ENCODE measurements at places on chromosomes 2 and 18. TPM values are rescaled to one million over a fixed set of nuclear protein-coding genes. Genes with fewer than 3 reads are reported as not detected.

The GPBAR1 gene
- total RNA-seq = 0.12 TPM

The ZBTB7C gene
- total RNA-seq = 0.84 TPM

The TFPI gene
- total RNA-seq = 32.6 TPM

The RAB6C gene
- not detected for total RNA-seq

The FOXI3 gene
- total RNA-seq = not detected

GRCh38 chr18:43396266-43396665, 119.0 kb upstream of the SYT4 start:
- peak; percentile 28 for DNase-seq

- DNase-seq = no peak
Observed at GRCh38 chr2:131103165-131103564, 2.0 kb upstream of the PLEKHB2 start.

DNA sequence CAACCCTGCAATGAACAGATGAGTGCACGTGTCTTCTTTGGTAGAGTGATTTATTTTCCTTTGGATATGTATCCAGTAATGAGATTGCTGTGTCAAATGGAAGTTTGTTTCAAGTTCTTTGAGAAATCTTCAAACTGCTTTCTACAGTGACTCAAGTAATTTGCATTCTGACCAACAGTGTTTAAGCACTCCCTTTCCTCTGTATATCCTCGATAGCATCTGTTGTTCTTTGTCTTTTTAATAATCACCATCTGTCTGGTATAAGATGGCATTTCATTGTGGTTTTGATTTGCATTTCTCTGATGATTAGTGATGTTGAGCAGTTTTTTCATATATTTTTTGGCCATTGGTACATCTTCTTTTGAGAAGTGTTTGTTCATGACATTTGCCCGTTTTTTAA, 1608.3 kb upstream of the ZEB2 start:
- no peak for DNase-seq

DNA sequence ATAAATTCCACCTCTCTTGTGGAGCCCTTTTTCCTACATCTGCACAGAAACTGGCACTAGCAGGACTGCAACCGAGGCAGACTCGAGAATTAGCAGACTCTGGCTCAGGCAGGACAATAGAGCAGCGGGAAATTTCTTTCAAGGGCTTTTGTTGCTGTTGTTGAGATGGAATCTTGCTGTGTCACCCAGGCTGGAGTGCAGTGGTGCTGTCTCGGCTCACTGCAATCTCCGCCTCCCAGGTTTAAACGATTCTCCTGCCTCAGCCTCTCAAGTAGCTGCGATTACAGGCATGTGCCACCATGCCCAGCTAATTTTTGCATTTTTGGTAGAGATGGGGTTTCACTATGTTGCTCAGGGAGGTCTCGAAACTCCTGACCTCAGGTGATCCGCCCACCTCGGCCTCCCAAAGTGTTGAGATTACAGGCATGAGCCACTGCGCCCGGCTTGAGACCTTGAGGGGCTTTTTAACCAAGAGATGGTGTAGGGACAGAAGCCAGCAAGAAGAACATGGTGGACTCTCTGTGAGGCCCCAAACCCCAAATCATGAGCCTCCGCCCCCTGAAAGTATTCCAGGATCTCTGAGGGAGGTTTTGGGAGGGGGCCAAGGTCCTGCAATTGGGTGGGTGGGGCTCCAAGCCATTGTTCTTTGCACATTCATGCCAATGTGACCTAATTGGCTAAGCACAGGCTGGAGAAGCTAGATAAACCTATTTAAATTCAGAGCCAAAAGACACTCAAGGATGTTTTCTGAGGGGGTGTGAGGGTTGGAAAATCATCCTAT, 68.4 kb upstream of the MSH2 start:
- peak; percentile 68 for DNase-seq

DNA sequence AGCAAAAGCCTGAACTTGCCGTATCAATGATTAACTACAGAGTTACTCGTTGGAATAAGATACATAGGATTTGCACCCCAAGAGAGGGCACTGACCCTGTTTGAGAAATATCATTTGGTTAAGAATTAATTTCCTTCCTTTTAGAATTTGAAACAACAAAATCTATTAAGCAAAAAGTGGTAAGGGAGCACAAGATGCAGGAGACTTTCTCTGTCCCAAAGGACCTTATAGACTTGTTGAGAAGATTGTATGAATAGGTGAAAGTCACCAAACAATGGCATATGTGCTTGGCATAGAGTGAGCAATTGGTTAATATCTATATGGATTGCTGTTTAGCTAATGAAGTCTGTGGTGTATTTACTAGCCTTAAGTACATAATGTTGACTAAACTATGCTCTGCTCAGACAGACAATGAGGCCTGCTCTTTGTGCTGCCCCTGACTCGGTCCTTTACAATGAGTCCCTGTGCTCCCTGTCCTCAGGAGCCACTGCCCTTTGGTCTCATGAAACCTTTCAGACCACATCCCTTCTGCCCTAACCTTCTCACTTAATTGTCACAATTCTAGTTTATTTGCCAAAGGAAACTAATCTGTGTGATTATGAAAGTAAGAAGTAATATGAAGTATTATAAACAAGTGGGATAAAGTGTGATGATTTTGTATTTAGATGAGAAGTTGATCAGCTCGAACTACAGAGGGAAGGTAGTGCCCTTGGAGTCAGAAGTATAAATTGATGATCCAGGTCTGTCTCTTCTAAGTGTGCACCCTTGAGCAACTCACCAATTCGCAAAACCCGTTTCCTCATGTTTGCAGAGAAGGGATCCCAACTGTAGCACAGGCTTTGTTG, 21.2 kb upstream of the HNMT start:
- no peak for DNase-seq

GRCh38 chr18:12839057-12839525, 44.9 kb downstream of the PTPN2 start:
- no peak for DNase-seq

Measured in Caki2 (cell line).